Activated naive CD4-positive, alpha-beta T cell (primary cell): ENCODE measurements at places on chromosomes 6 and 20.

GRCh38 chr6:3045369-3045768 lies 22.9 kb upstream of the RIPK1 start:
- DNase-seq = no peak

GRCh38 chr6:57207872-57208271 lies 14.2 kb downstream of the RAB23 start:
- no peak for DNase-seq

DNA sequence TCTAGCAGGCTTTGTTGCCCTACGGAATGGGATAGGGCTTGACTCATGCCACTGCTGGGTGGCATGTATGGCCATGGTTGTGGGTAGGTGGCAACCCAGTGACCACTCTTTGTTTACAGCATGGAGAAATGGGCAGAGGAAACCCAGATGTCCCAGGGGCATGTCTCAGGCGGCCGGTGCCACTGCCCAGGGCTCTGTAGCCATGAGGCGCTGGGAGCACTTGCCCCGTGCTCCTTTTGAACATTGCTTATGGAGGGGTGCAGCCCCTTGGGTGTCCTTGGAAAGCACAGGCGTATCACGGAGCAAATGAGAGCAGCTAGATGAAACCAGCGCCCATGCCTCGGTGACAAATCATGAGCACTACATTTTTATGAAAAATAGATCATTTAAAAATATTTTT lies 212.5 kb upstream of the ECI2 start:
- DNase-seq = no peak

GRCh38 chr20:62814060-62814708 lies 2.7 kb upstream of the COL9A3 start:
- no peak for DNase-seq

DNA sequence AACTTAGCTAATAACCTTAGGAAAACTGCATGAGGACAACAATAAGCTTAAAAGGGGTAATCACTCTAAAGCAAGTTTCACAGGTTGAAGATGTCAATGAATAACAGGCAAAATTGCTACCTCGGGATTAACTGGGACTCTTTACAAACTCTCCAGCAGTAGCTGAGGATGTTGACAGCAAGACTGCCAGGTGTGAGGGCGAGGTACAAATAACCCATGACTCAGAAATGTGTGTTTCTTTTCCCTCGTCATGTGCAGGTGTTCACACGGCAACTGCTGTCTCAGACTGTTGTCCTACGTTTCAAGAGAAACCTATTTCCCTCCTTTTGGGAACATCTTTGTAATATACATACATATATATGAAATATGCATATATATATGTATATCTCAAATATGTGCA lies 15.9 kb downstream of the BCAS1 start:
- no peak for DNase-seq

GRCh38 chr20:18857640-18858039 lies 44.1 kb downstream of the SCP2D1 start:
- no peak for DNase-seq

- no peak for DNase-seq
Observed at GRCh38 chr20:1856424-1856823, 38.8 kb upstream of the SIRPA start.

DNA sequence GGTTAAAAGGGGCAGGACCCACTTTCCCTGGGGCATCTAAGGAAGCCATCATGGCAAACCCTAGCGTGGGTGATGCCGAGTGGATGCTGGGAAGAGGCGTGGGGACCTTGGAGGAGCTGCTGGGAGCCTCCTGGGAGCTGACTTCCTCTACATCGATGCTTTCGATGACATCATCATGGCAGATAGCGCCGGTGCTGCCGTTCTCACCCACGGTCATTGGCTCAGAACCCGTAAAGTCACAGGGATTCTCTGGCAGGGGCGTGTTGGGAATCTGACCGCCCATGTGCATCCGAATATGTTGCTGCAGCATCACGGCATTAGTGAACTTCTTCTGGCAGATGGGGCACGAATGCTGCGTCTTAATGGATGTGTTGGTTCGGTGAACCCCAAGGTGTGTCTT lies 12.1 kb downstream of the SALL4 start:
- no peak for DNase-seq

- no peak for DNase-seq
Observed at GRCh38 chr20:50815162-50815989, 20.5 kb downstream of the BCAS4 start.

DNA sequence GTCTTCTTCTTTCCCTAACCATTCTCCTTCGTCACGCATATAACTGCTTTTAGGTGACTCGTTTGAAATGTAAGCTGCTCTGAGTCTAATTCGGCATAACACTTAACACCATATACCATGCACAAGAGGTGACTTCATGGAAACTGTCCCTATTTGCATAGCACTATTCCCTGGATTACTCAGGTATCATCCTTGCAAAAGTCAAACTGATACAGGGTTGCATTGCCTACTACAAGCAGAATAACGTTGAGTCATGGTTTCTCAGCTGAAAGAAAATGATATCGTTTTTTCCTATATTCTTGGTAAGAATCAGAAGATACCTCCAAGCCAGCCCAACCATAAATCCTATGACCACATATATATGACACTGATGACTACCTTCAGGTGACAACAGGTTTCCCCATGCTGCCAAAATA lies 227.5 kb downstream of the ATXN1 start:
- DNase-seq = no peak

DNA sequence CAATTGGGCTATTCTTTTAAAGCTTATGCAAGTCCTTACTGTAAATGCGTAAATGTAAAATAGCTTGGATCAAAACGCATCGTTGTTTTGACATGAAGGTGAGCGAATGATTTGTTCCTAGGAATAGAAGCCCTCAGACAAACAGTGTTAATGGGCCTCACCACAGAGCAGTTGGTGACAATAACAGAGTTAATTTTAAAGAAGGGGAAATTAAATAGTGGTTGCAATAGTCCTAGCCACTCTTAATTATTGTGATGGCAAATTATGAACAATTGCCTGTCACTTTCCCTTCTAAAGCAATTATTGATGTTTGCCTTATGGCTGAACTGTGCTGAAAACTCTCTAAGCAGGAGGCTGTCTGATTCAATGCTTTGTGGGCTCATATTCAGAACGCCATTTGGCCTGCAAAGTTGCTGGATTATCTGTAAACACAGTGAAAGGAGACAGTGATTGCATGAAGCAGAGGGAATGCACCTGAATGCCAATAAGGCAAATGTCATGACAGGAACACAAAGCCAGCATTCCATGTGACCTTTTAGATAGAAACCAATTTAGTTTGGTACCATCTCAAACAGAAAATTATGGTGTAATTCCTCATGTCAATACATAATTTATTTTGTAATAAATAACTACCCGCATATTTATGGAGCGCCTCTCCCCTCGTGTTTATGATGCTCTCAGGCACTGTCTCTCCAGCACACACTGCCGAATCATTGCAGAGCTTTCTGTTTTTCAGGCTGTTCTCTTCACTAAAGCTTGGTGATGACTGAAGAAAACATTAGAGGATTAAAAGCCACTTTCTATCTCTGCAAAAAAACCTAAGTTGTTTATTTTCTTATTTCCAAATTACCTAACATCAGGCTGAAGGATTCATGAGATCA lies 387.5 kb downstream of the HACE1 start:
- no peak for DNase-seq

DNA sequence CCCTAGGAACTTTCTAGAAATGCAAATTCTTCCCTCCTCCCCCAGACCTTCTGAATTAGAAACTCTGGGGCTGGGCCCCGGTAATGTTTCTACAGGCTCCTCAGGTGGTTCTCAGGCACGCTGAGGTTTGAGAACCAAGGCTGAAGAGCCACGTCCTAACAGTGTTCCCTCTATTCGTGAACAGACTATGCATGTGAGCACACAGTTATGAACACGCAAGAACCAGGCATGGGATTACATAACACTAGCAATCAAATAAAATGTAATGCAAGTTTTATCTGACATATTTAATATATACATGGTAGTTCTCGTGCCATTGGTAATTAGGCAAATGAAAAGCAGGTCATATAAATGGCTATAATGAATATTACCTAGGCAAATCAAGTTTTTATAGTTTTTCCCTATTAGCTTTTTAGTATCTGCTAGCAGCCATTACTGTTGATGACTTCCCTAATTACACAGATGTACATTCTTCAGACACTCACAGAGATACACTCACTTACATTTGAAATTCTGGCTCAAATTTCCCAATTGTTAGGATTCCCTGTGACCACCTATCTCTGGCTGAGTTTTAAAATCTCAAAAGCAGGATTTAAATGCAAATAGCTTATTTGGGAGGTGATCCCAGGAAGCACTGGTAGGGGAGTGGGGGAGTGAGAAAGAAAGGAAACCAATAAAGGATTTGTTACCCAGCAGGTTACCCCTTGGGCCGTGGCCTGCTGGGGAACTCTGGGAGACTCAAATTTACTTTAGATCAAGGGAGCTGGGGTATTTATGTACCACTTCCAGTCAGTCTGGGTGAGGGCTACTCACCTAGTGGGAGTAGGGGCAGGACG lies 104.1 kb downstream of the TCP11 start:
- no peak for DNase-seq

DNA sequence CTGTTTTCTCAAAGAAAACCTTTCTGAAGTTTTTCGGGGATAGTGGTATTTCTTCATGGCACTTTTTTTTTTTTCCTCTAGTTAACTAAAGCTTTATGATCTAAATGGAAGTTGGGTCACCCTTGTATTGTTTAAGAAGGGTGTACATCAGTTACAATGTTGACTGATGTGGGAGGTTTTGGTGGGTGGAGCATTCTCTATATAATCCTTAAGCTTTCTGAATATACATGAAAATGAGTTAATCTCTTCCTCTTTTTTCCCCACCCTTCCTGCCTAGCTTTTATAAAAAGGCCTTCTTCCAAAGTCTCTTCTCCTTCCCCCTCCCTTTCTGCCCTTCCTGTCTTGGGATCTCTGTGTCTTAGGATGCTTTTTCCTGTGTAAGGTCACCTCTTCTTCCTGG lies 47.2 kb downstream of the DHX35 start:
- no peak for DNase-seq

DNA sequence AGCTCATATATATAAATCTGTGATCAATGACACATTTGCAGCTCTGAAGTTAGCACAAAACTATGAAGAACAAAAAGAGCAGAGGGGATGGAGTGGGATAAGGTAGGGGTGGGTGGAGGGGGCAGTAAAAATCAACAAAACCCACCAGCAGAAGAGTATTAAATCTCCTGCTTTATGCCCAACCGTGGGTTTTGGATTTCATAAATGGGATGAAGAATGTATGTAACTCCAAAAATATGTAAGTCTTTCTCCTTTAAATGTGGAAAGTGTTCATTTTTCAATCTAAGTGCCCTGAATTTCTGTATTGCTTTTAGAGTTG lies 480.3 kb upstream of the MARCKS start:
- no peak for DNase-seq

DNA sequence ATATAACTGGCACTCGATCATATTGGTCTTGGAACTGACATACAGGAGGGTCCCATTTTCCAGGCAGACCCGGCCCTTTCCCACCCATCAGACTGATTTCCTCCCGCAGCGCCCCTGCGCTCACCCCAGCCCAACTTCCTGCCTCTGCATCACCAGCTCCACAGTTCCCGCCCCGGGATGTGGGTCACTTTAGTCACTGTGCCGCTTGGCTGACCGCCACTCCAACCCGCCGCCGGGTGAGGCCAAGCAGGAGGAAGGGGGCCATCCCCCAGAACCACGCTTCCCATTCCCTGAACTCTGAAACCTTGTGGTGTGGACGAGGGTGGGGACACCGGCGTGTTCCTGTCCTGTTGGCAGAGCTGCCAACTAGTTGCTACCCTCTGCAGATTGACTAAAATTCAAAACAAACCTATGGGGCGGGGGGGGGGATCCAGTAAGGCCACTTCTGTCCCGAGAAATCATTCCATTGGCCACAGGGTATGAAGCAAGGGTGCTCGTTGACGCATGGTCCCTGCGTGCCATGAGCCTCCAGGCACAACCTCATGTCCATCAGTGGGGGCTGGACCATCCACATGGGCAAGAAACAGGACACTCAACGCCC lies 12.3 kb downstream of the TGM2 start:
- no peak for DNase-seq

DNA sequence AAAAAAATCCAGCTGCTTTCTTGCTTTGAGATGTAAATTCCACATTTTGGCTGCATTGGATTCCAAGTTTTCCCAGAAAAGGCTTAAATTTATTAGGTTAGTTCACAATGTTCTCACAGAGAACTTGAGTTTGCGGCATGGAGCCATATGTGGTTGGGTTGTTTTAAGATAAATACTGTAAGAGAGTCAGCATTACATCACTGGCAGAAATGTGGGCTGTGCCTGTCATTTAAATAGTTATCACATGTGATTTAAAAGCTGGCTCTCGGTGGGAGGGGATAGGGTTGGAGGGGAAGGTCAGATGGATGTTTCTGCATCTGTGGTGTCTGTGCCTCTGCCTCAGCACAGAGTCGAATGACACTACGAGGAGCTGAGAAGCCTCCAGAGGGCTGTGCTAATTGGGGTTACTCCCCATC lies 73.8 kb upstream of the SCP2D1 start:
- DNase-seq = no peak

GRCh38 chr20:40499391-40499790 lies 189.6 kb downstream of the MAFB start:
- DNase-seq = no peak

DNA sequence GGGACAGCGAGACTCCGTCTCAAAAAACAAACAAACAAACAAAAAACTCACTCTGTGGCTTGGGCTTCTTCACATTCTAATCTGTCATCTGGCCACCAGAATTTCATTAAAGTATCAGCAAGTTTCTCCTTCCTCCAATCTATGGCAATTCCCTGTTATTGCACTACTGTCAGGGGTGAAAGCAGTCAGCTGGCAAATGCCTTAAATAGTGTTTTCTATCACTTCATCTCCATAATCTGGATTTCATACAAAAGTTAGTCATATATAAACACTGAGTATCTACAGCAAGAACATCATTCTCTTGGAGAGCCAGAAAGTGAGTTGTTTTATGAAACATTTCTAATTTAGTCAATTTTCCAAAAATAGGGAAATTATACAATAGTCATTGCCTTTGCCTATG lies 56.1 kb downstream of the PHACTR3 start:
- DNase-seq = no peak

GRCh38 chr6:155946860-155947259 lies 491.2 kb upstream of the NOX3 start:
- DNase-seq = no peak

DNA sequence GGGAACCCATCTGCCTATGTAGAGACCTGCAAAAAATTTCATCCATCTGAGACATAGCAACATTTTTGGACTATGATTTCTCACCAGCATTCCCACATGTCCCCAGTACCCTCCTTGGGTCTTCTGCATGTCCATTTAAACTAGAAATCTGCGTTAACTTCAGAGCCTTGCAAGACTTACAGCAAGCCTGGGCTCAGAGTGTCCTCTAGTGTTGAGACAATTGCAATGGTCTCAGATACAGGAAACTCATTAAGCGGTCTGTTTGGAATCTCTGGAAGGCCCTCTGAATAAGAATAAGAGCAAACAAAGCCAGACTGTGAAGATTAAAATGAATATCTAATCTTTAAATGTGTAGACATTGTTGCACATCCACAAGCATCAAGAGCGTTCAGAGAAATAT lies 20.5 kb upstream of the PI3 start:
- DNase-seq = no peak

GRCh38 chr20:45479822-45480221 lies 10.3 kb downstream of the WFDC2 start:
- DNase-seq = no peak
